ENCODE measurements at places on chromosomes 7 and 10.

DNA sequence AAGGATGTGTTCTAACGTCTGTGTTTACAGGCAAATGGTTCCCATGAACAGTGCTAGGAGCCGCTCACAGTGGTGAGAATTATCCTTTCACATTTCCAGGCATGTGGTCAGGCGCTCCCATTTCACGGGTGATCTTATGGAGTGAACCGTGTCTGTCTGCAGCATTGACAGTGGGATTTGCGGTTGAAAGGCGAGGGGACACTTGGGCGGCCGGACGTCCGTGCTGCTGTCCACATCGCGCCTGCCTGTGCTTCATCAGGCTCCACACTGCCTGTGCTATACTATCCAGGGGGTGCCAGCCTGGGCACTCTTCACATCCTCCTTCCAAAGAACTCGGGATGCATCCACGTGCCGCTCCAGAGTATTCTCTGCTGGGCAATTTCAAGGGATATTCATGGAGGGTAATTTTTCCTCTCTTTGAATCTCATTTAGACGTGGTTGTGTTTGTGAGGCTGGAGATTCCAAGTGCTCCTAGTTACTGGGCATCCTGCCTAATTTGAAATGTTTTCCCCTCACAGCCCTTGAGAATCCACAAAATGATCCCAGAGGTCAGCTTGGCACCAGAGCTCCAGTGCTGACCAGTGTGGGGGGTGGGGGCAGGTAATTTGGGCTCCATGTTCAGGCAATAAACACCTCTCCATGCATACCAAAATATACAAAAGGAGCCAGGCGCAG, 61.9 kb upstream of the EBF3 start:
- no peak for DNase-seq

GRCh38 chr7:104299777-104300176, 28.6 kb upstream of the LHFPL3 start:
- no peak for DNase-seq

GRCh38 chr7:6228361-6229229, 43.8 kb downstream of the CYTH3 start:
- no peak for DNase-seq

- no peak for DNase-seq
Observed at GRCh38 chr7:36792421-36792820, 68.1 kb upstream of the AOAH start.

DNA sequence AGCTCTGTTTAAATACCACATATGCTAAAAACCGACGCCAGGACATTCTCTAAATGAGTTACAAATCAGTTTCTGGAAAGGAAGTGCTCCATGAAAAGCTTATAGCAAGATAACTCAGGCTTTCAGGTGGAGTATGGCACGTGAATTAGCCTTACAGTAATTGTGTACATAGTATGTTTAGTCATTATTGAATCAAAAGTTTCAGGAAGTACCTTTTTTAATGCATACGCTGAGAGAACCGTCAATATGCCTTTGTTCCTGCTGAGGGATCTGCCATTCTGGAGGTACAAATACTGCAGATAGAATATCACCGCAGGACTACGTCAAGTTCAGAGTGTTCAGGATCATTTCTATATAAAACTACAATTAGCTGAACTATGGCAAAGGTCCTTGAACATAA, 45.7 kb downstream of the ANKMY2 start:
- DNase-seq: no peak

- DNase-seq: no peak
Observed at GRCh38 chr10:110153396-110153795, 54.0 kb upstream of the MXI1 start.

DNA sequence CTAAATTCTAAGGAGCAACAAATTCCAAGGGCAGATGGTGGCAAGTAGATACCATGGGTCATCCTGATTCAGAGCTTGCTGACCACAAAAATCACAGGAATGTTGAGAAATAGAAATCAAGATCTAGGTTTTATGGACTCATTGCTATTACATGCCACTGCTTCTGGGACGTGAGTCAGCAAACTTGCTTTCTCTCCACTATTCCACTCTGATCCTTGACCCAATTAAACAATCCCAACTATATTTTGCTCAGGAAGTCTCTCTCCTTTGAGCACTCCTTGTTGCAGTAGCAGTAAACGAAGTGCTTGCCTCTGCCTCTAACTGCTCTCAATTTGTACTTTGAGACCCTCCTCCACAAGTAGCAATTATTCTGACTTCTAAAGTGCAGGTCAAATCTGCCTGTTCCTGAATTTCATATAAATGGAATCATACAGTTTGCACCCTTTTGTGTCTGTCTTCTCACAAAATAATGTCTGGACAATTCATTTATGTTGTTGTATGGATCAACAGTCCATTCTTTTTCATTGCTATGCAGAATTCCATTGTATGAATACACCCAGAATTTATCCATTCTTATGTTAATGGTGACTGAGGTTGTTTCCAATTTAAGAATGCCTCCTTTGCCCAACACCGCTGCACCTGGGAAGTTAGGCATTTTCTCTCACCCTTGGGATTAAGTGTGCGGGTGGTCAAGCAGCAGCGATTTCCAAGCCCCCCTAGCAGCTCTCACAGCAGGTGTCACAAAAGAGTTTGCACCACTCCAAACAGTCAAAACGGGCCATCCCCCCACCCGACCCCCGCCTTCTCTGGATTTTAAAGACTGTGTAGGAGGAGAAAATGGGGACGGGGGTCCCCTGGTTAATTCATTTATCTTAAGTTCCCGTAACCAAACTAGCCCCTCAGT, 35.9 kb downstream of the ACSM6 start:
- no peak for DNase-seq

- no peak for DNase-seq
Observed at GRCh38 chr7:36728143-36728542, 3.8 kb upstream of the AOAH start.

- no peak for DNase-seq
Observed at GRCh38 chr7:18257711-18258110, 230.1 kb upstream of the PRPS1L1 start.

Measured in NCI-H1105 (cell line).